ENCODE measurements at places on chromosomes 16 and 17.

GRCh38 chr17:32529604-32530003 is 42.8 kb downstream of the CDK5R1 start:
- no peak for DNase-seq

DNA sequence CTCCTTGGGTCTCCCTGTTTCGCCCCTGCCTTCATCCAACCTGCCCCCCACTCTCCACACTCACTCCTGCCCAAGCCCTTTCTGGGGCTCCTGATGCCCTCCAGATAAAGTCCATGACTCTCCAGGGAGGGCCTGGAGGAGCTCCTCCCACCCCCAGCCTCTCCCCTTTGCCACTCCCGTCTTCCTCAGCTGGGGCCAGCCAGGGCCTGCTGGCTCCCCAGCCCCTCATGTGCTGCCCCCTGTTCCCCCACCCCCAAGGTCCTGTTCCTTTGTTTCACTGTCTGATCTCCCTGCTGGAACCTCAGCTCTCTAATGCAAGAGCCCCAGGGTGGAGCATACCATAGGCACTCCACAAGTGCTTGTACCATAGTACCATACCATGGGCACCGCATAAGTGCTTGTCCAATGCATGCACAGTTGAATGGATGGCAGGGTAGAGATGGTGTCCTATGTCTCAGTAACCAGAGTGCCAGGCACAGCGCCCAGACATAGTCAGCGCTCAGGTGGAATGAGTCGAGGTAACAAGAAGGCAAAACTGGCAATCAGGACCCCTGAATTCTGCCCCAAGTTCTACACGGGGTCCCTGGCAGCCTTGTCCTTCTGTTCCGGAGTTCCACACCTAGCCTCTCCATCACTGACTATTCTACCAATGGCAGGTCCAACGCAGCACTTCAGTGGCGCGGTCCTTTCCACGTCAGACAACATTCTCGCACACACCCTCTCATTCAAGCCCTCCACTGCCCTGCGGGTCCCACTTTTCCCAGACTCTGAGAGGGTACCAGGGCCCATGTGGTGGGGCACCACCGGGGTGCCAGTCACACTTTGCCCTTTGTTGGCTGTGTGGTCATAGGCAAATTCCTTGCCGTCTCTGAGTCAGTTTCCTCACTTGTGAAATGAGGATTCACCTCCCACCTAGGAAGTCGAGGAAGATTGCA is 1.4 kb downstream of the PLCD3 start:
- no peak for DNase-seq

DNA sequence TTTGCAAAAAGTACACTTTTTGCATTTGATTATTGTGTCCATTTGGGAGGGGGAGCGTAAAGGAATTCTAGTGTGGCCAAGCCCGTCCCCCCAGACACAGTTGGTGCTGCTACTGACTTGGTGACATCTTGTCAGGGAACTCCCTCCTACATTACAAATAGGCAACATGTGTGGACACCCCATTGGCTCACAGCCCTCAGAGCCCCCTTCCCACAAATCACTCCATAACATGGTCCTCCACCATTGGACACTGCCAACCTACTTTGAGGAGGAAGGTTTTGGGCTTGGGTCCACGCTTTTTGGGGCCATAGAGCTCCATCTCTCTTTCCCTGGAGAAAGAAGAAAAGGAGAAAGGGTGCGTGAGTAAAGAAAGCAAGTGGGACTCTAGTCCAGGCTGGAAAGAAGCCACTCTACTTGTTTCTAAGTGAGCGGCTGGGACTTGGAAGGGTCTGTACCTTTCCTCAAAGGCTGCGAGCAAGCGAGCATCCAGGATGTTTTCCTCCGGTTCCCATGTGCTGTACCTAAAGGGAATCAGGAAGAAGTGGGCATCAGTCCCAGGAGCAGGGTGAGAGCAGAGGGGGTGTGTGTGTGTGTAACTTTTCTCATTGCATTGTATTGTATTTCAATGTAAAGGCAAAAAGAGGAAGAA is 958 bp downstream of the CBX8 start:
- DNase-seq: no peak

- no peak for DNase-seq
Observed at GRCh38 chr16:17258848-17259713, 211.7 kb downstream of the XYLT1 start.

DNA sequence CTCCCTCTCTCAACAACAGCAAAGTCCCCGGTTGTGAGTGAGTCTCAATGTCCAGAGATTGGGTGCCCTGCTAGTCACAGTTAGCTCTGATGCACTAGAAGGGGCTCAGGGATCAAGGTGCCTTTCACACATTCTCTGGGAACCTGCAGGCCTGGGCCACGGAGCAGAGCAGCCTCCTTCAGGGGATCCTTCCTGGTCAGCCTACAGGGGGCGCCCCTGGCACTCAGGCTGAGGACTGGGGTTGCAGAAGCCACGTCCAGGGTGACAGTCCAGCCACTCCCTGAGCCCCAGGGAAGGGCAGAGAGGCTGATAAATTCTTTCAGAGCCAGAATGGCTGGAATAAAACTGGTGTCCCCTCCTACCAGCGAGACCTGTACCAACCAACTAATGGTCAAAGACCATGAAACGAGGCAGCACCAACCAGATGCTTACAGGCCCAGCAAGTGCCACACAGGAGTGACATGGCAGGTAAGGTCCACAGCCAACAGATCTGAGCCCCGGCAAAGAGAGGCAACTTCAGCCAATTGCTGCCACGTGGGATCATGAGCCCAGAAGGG is 43.5 kb downstream of the ST3GAL2 start:
- DNase-seq: peak; percentile 66

All from CD4-positive, alpha-beta T cell treated with Interleukin-21 for 1 hour (primary cell).